ENCODE measurements at places on chromosomes 6 and 20. TPM values are rescaled to one million over a fixed set of nuclear protein-coding genes. Genes with fewer than 3 reads are reported as not detected.

The C2 gene
- 4.7 TPM for total RNA-seq

The SLC17A2 gene
- not detected for total RNA-seq

The ZNF334 gene
- total RNA-seq = 0.76 TPM

The PPP1R3G gene
- 0.05 TPM for total RNA-seq

The VIP gene
- not detected for total RNA-seq

The TNF gene
- total RNA-seq = 199 TPM

The LHFPL5 gene
- 0.21 TPM for total RNA-seq

The PRSS16 gene
- 2.6 TPM for total RNA-seq

GRCh38 chr6:5990786-5991185, 15.9 kb downstream of the NRN1 start:
- no peak for ATAC-seq

DNA sequence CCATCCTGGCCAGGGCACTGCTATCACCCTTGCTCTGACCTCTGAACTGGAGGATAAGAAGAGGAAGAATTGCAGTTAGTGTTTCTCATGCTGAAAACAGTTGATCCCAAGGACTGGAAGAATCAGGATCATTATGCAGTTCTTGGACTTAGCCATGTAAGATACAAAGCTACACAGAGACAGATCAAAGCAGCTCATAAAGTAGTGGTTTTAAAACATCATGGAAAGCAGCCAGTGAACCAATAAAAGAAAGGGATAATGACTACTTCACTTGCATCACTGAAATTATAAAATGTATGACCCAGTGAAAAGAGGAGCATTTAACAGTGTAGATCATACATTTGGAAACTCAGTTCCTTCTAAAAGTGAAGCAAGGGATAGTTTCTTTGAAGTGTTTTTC, 47.7 kb downstream of the DNAH8 start:
- ATAC-seq = no peak

DNA sequence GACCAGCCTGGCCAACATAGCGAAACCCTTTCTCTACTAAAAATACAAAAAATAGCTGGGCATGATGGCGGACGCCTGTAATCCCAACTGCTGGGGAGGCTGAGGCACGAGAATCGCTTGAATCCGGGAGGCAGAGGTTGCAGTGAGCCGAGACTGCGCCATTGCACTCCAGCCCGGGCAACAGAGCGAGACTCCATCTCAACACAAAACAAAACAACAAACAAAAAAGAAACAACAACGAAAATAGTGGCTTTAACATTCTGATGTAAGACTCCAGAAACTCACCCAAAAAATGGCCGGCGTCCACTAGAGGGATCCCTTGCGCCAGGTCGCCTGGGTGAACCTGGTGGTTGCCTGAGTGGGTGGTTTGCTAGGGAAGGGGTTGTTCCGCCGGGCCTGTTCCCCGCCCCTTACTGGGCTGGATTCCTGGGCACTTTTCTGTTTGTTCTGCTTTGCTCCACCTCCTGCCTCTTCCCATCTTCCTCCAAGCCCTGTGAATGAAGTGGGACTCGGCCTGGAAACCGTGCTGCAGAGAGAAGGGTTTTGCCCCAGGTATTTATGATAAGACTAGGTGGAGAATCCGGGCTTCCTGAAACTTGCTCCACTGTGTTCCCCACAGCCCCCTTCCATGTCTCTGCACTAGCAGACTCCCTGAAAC, 1.5 kb downstream of the PABPC1L start:
- no peak for ATAC-seq

DNA sequence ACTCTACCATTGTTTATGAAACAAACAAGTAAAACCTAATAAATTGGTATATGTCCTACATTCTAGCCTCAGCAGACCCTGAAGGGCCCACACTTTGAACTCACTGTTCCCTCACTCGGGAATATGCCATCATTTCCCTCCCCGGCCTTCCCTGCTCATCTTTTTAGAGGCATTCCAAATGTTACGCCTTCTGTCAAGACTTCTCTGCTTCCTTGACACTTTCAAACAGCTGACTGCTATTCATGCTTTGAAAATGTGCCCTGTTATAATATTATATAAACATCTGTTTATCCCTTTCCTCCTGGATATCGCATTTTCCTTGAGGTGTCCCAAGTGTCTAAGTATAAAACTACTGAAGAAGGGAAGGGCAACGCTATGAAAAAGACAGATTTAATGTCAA, 249.5 kb upstream of the THEMIS start:
- no peak for ATAC-seq

- ATAC-seq = no peak
These were observed 56.8 kb downstream of the NCOA3 start for GRCh38 chr20:47558295-47559066.

- ATAC-seq = no peak
These were observed 143.9 kb upstream of the PREP start for GRCh38 chr6:105546754-105547153.

DNA sequence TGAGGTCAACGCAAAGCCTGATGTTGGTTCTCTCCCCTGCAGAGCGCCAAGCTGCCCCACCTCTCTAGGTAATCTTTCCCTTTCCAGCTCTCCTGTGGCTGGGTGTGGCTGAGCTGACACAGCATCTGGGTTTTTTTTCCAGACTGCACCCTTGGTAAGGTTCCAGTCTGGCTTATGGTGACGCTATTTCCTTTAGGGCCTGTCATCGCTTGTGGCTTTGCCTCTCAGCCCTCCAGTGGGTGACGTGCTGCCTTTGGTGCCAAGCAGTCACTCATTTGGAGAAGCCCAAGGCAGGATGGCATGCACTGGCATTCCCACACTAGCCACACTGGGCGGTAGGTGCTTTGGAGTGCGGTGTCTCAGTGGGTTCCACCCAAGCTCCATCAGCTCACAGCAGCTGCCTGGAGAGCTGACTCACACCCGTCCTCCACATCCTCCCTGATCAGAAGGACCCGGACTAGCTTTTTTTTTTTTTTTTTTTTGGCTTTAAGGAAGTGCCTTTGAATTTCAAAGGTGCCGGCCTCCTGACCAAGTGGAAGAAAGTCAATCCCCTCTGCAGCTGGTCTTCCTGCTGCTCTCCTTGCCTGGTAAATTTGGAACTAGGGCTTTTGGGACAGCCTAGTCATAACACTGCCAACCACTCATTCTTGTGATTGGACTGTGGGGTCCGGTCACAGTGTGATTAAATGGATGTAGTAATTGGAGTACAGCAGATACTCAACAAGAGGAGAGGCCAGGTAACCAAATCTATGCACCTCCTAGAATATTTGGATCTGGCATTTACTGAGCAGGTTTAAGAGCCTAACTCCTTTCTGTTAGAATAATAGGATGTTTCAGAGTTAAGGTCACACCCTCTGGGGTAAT, 153.6 kb downstream of the CD83 start:
- peak; percentile 93 for ATAC-seq

GRCh38 chr6:1242021-1242420, 69.9 kb upstream of the FOXQ1 start:
- no peak for ATAC-seq

DNA sequence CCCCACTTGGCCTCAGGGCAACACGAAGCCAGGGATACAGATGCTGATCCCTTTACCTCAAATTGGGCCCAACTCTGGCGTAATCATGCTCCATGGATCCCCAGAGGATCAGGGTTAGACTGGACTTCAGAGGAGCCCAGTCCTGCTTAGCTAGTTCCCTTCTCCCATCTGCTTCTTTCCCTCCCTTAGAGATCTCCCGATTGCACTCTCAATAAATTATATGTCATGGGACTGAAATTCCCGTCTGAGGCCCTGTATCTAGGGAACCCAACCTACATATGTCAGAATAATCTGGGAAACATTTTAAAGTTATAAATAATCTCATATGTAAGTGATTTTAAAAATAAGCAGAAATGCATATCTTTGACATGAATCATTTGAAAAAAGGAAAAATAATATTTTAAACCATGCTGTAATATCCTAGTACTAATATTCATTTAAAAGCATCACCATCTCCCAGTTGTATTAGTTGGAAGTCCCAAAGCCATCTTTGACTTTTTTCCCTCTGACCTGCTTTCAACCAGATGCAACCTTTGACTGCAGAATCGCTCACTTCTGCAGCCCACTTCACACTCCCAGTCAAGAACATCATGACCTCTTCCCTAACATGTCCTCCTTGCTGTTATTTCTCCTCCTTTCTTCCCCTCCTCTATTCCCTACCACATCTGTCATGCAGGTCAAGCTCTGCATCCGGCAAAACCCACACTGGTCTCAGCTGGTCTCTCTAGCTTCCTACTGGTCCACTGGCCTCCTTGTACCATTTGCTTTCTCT, 393.6 kb downstream of the BTBD3 start:
- no peak for ATAC-seq

GRCh38 chr6:23016696-23017095, 447.3 kb downstream of the HDGFL1 start:
- ATAC-seq = no peak

GRCh38 chr6:38176797-38177751, 357.5 kb downstream of the ZFAND3 start:
- ATAC-seq = no peak

DNA sequence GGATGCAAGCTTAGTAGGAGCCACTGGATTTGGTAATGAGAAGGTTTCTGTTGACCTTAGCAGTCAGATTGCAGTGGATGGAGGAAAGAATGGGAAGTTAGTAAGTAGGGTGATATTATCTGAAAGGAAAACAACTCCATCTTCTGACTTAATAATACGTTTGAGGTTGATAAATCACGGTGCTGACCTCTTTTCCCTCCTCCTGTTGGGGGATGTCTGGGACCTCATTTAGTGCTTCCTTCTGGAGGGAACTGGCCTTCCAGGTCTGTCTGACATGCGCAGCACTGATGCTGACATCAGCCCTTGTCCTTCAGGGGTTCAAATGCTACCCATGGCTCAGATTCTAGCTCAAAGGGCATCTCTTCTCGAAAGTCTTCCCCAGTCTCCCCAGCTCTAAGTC, 48.2 kb upstream of the AKAP12 start:
- ATAC-seq = no peak

- ATAC-seq = no peak
These were observed 122.7 kb upstream of the RNF24 start for GRCh38 chr20:4138056-4138455.

GRCh38 chr6:8589941-8590729, 154.8 kb upstream of the SLC35B3 start:
- ATAC-seq = no peak

- ATAC-seq = peak; percentile 18
These were observed 448 bp upstream of the RIN2 start for GRCh38 chr20:19757487-19758132.

GRCh38 chr20:46666306-46666705, 15.0 kb upstream of the SLC13A3 start:
- ATAC-seq = no peak

GRCh38 chr20:51481341-51481914, 61.1 kb downstream of the NFATC2 start:
- peak; percentile 26 for ATAC-seq

- peak; percentile 85 for ATAC-seq
These were observed 39.0 kb upstream of the SLCO4A1 start for GRCh38 chr20:62603021-62603906.

GRCh38 chr20:2133318-2134183, 31.9 kb downstream of the STK35 start:
- ATAC-seq = no peak

Data from activated T-helper 17 cell treated with anti-CD3 and anti-CD28 coated beads, Interleukin-2, amount 50 U/mL, for 72 hours (primary cell).